ENCODE measurements at places on chromosomes 4 and X. TPM values are rescaled to one million over a fixed set of nuclear protein-coding genes. Genes with fewer than 3 reads are reported as not detected.

The NUDT11 gene
- total RNA-seq, result 58.4 TPM

- no peak overlapping the region for H3K4me3 ChIP-seq
- H3K36me3 ChIP-seq, result no peaks in the 10 kb centered on the region
- no peaks in the 10 kb centered on the region for H3K27me3 ChIP-seq
Measured at GRCh38 chrX:103730796-103731493, 20.2 kb downstream of the TMEM31 start.

DNA sequence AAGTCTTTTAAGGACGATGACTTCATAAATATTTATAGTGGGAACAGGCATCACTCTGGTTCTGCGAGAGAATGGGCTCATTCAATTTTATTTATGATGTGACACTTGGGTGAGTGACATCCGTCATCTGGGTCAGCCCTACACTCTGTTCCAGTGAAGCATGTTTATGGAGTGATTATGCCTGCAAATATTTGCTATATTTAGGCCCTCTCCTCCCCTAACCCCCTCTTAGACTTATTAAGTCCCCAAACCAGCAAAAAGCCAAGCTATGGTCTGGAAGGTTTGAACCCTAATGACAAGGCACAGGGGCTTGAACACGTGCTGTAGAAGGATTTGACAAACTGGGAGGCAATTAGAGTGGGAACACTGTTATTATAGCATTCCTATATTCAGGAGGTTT is 55.9 kb downstream of the C4orf51 start:
- H3K4me1 ChIP-seq, result peaks cover 15% of the 10 kb centered on the region
- H3K4me3 ChIP-seq, result no peak overlapping the region
- DNase-seq, result no peak
- no peak overlapping the region for H3K27ac ChIP-seq
- H3K27me3 ChIP-seq, result no peaks in the 10 kb centered on the region

- no peak overlapping the region for H3K4me3 ChIP-seq
- H3K27ac ChIP-seq, result no peak overlapping the region
Measured at GRCh38 chr4:88746206-88746605, 48.6 kb upstream of the NAP1L5 start.

DNA sequence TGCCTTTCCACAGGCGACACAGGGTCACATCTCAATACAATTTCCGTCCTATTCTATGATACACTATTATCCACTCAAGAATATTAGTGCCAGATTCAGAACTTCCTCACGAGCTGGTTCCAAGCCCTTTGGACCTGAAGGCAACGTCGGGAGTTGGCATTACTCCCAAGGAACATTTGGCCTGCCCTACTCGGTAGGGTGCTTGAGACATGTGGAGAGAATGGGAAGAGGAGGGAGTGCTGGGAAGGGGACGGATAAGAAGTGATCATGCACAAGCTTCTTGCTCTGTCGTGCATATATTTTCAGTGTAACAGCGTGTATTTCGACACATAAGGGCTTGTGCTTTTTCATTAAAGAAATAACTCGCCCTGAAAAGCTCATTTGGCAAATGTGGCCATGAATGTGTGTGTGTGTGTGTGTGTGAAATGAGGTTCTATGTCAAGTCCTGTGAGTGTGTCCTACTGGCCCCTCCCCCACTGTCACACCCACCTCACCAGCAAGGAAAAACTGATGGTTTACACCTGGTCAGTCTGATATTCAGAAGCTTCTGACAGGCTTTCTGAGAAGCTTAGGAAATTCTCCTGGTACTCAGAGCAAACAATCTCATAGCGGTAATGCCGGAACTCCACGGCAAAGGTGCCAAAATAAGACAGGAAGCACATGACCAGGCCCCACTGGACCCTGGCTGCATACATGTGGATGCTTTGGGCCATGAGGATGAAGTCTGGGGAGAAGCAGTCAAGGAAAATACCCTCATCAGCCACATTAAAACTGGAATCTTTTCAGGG is 54.8 kb downstream of the ENOPH1 start:
- no peak overlapping the region for H3K27ac ChIP-seq
- no peak overlapping the region for H3K4me3 ChIP-seq
- no peaks in the 10 kb centered on the region for H3K27me3 ChIP-seq
- DNase-seq, result no peak
- peaks cover 5% of the 10 kb centered on the region for H3K4me1 ChIP-seq

- H3K4me1 ChIP-seq, result peaks cover 5% of the 10 kb centered on the region
- no peaks in the 10 kb centered on the region for H3K27me3 ChIP-seq
- no peak overlapping the region for H3K27ac ChIP-seq
- H3K36me3 ChIP-seq, result no peaks in the 10 kb centered on the region
- H3K4me3 ChIP-seq, result no peak overlapping the region
Measured at GRCh38 chr4:36163198-36163597, 81.1 kb downstream of the ARAP2 start.

GRCh38 chr4:41043465-41043864 is 170.9 kb downstream of the APBB2 start:
- H3K4me3 ChIP-seq, result no peak overlapping the region
- H3K4me1 ChIP-seq, result no peaks in the 10 kb centered on the region
- H3K36me3 ChIP-seq, result no peaks in the 10 kb centered on the region
- no peak for DNase-seq
- no peaks in the 10 kb centered on the region for H3K27me3 ChIP-seq

Measured in neural progenitor cell (in vitro differentiated cells).